ENCODE measurements at places on chromosomes 5 and 9. TPM values are rescaled to one million over a fixed set of nuclear protein-coding genes. Genes with fewer than 3 reads are reported as not detected.

LMAN2 gene
- 457 TPM for total RNA-seq

TRIM36 gene
- 0.34 TPM for total RNA-seq

DNA sequence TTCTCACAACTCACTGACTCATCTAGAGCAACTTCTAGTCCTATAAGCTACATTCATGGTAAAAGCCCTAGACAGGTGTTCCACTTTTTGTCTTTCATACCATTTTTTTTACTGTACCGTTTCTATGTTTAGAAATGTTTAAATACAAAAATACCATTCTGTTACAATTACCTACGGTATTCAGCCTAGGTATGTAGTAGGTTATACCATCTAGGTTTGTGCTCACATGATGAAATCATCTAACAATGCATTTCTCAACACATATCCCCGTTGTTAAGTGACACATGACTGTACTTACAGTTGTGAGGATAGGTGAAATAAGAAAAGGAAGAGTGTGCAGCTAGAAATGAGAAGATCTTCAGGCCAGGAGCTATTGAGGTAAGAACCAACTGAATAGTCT is 6.2 kb downstream of the CENPK start:
- DNase-seq = no peak

GLDC gene
- 3.2 TPM for total RNA-seq

DNA sequence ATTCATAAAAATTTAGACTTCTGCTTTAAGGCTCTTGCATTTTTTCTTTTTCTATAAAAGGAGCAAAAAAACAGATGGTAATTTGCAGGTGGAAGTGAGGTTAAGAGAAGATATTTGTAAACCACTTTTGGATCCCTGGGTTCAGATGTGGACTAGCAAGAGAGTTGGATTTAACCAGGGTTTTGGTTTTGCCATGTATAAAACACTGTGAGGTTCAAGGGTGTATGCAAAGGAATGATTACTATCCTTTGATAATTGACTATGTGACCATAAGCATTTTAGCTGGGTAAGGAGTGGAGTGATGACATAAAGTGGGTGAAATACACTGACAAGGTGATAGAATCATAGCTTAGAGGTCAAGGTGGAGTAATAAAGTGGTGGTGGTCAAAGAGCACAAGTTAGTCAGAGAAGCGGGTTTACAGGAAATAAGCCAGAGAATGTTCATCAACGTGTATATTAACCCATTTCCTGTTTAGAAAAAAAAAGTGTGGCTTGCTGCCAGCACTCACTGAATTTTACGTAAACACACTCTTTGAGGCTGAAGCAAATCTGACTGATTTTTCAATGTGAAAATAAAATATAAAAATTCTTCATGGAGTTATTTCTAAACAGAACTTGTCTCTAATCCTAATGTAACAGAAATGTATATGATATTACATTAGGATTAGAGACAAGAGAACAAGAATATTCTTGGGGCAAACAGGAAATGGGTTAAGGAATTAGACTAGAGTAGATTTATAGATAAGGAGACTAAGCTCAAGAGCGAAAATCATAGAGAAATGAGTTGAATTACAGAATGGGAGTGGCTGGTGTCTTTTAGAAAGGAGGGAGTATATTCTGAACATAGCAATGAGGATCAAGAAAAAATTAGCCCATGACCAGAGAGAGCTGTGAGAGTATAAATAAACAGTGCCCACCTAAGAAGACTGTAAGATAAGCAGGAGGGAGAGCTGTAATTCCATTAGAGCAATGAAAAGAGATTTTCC is 74.5 kb downstream of the CDKN2A start:
- peak; percentile 87 for DNase-seq

SLC36A3 gene
- total RNA-seq = not detected

GRCh38 chr9:105877721-105878120 is 183.4 kb downstream of the TMEM38B start:
- no peak for DNase-seq

GFI1B gene
- total RNA-seq = not detected

DNA sequence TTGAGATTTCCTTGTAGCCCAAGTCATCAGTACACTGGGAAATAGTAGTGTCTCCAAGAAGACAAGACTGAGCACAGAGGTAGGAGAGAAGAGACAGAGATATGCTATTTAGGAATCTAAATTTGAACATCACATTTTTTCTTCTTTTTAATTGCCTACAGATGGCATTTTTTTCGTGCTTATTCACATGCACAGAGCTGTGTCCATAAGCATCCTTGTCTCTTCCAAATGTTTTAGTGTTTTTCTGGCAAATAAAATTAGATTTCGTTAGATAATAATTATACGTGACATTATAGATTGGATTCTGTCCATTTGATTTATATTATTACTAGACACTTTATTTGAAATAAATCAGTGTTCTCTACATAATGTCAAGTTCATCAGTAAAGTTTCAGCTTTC is 80.9 kb downstream of the PRR16 start:
- no peak for DNase-seq

DNA sequence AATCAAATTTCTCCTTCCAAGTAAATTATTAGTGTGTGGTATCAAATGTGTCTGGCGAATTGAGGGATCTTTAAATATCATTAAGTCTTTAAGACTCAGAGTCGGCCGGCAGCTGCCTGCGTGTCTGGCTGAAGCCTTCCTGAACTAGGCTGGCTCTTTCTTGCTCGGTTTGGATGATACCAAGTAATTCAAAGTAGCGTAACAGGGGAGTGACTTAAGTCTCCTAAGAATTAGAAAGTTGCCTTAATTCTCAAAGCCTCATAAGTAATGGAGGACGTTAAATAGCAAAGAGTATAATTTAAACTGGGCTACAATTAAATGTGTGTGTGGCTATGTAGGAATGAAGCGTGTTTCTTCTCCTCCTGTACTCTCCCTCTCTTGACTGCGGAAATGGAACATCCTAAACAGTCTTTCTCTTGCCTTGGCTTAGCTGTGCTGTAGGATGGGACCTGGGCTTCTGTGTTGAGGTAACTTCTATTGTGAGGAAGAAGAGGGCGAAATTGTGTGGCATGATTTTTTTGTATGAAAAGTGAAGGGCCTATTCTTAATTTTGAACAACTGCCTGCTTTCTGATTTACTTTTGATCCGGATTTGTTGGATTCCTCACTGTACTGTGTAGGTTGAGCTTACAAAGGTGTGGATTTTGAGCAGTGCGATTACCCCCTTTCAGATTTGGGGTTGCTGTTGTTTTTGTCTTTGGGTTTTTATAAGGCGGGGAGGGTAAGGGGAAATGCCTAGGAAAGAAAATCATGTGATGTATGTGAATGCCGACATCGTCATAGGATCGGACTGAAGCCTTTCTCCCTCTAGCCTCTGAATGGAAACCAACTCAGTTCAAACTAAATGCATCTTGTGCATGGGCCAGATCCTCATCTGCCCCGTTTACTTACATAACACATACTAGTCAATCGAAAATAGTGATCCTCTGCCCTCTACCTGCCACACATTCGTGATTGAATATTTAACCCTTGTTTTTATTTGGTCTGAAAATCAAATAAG is 29.9 kb downstream of the CPEB4 start:
- DNase-seq = peak; percentile 88

- DNase-seq = no peak
These were observed 456 bp downstream of the ZNF79 start for GRCh38 chr9:127424676-127424999.

DNA sequence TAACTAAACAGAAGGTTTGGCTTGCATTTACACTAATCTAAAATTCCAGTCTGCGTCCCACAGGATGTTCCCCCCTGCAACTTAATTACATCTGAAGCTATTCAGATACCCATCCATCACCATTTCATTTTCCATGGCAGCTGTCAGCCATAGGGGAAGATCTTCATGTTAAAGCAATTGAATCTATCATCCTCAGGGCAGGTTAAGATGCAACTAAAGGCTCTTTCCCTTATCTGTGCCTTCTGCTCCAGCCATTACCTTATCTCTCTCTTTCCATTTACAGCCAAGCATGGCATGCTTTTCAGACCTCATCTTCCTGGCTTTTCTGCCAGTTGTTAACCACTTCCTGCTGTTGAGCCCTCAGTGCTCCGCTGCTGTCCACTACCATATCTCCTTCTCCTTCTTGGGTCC is 15.8 kb upstream of the HACD4 start:
- DNase-seq = no peak

DNA sequence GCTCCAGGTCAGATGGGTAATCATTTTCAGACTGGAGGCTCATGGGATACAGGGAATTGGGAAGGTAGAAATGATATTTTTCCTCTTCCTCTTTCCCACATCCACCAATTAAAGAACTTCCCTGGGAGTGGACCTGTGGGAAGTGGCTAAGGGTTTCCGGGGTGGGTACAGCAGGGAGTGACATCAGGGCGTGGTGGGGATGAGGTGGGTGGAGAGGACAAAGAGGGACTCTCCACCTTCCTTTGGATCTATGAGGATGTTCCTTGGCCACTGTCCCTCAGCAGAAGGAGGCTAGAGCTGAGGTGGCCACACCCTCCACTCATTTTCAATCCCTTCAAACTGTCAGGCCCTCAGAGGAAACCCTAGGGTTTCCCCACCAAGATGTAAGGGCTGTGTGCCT is 54.7 kb downstream of the IRF1 start:
- no peak for DNase-seq

DNA sequence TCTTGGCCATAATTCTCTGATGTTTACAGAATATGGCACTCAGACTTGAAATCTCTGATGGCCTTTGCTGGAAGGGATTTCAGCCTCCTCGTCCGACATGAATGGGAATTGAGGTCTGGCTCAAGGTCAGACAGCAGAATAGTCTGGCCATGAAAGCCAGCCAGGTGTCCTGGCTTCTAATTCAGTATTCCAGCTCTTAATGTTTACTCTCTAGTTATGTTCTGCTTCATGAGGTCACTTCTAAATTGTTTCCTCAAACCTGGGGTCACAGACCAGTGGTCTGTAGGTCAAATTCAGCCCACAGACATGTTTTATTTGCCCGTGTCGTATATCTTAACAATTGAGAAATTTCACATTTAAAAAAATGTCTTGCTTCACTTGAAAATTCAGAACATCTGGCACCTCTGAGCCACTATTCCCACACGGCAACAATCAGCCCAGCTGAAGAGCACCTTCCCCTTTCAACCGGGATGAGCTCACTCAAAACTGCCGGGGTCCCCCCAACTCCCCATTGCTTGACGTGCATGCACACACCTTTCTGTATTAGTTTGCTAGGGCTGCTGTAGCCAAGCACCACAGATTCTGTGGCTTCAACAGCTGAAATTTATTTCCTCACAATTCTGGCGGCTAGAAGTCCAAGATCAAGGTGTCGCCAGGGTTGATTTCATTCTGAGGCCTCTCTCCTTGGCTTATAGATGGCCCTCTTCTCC is 243.5 kb downstream of the ENC1 start:
- peak; percentile 31 for DNase-seq

- DNase-seq = no peak
These were observed 50.3 kb upstream of the PSD2 start for GRCh38 chr5:139745132-139745799.

CCDC192 gene
- total RNA-seq = not detected

- DNase-seq = no peak
These were observed 61.9 kb downstream of the SNX24 start for GRCh38 chr5:122907276-122907675.

- no peak for DNase-seq
These were observed 166.4 kb downstream of the PRELID2 start for GRCh38 chr5:145668714-145669113.

INSL4 gene
- total RNA-seq = not detected

SPINK4 gene
- total RNA-seq = not detected

GARIN3 gene
- not detected for total RNA-seq

GRCh38 chr9:504921-505740 is 290.5 kb downstream of the DOCK8 start:
- peak; percentile 15 for DNase-seq

DNA sequence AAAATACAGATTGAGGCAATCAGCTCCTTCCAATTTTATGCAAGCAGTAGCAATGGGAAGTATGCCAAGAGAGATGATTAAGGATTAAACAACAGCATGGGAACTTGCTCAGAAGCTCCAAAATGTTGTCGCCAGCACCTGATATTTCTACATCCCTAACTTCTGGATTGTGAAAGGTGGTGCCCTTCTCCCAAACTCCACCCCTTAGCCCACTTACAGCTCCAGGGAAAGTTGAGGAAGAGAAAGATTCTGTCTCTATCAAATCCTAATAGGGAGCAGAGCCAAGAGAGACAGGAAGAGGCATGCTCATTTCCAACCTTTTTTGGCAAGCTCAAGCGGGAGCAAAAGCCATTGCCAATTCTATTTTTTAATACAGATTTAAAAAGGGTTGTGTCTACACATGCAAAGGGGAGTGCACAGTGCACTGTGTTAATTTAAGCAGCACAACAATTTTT is 92.4 kb upstream of the NR3C1 start:
- peak; percentile 49 for DNase-seq

- DNase-seq = no peak
These were observed 119.8 kb downstream of the NUDT12 start for GRCh38 chr5:103442750-103443149.

GRCh38 chr5:167664222-167664804 is 627.1 kb upstream of the WWC1 start:
- no peak for DNase-seq

GRCh38 chr9:91750343-91750742 is 199.7 kb downstream of the ROR2 start:
- no peak for DNase-seq

GADD45G gene
- total RNA-seq = not detected

OTP gene
- total RNA-seq = not detected

DNA sequence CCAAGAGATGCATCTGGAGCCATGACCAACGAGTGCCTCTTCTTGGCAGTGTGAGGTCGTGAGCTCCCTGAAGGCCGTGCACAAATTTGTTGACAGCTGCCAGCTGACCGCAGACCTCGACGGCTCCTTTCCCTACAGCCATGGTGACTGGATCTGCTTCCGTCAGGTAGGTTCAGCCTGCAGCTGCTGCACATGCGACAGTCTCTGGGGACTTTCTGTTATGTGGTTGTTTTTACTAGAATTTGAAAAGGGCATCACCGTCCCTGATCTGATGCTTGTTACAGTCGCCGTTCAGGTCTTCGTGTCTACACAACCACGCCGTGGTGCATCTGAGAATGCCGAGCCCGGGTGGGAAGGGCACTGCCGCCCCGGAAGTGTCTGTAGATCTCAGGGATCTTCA is 36.5 kb upstream of the LRRC14B start:
- DNase-seq = no peak

GRCh38 chr5:116514421-116514970 is 60.1 kb downstream of the SEMA6A start:
- DNase-seq = no peak

DNA sequence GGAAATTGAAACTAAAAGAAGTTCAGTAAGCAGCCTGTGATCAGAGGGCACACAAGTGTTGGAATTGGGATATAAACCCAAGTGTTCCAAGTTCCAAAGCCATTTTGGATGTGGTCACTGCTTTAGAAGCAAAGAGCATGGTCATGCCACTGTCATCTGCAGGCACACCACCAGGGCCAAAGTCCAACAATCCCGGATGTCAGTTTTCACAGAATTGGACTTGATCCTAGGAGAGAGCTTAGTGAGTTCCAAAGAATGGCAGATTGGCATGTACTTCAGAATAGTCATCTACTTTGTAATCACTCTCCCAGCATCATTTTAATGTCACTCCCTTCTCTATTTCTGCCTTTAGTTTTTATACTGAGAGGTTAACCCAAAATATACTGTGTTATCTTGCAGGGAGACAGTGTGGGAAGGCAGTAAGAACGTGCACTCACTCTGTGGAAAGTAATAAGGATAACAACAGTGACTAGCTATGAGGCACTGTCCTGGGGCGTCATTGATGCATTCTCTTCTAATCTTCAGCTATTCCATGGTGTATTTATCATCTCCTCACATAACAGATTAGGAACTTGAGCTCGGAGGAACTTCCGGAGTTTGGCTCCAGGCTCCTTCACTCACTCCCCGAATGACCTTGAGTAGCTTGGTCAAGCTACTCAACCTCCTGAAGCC is 388.0 kb downstream of the ACTL7B start:
- DNase-seq = no peak

RNF224 gene
- not detected for total RNA-seq
